ENCODE measurements at places on chromosomes 3 and 15. TPM values are rescaled to one million over a fixed set of nuclear protein-coding genes. Genes with fewer than 3 reads are reported as not detected.

MORC1 gene
- total RNA-seq = not detected

SCAANT1 gene
- total RNA-seq = not detected

IGF1R gene
- total RNA-seq = 43.7 TPM

PLIN1 gene
- 0.41 TPM for total RNA-seq

DNA sequence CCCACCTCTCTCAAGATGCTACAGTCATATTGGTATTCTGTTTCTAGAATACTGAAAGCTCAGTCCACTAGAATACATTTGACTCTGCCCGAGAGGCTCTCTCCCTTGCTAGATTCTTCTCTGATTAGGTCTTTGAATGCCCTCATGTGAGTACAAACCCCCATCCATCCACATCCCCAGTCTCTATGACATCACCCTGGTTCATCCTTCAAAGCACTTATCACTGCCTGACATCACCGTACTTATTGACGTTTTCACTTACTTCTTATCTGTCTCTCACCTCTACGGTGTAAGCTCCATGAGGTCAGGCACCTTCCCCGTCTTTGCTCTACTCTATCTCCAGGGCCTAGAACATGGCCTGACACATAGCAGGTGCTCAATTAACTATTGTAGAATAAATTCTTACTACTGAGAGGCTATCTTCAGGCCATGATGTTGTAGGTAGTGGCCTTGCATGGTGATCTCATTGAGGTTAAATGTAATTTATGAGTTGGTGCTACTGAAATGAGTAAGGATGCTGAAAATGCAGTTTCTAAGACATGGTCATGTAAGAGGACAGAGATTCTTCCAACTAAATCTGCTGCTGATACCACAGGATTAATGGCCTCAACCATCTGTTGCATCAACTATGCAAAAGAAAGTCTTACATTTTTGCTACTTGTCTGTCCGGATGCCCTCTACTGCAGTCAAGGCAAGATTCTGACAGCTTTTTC lies 26.8 kb downstream of the EOGT start:
- peak overlapping the region; percentile 48 for H3K27ac ChIP-seq
- H3K27me3 ChIP-seq = no peaks in the 10 kb centered on the region
- H3K36me3 ChIP-seq = peaks cover 37% of the 10 kb centered on the region
- H3K4me1 ChIP-seq = peaks cover 14% of the 10 kb centered on the region

DNA sequence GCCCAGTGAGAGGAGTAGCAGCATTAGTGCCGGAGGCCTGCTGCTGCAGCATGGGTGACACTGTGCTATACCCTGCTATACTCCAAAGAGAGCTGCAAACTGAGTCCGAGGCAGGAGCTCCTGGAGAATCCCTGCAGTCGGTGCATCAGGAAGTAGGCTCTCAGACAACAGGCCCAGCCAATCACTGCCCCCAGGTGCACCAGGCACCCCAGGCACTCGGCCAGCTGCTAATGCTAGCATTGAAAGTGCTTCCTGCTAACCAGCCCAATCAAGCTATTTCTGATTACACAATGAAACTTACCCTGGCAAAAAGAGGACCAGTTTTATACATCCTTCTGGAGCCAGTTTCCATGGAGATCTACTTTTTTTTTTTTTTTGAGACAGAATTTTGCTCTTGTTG lies 45.6 kb upstream of the IREB2 start:
- H3K27me3 ChIP-seq = peaks cover 3% of the 10 kb centered on the region
- no peak overlapping the region for H3K4me3 ChIP-seq
- no peaks in the 10 kb centered on the region for H3K4me1 ChIP-seq

DNA sequence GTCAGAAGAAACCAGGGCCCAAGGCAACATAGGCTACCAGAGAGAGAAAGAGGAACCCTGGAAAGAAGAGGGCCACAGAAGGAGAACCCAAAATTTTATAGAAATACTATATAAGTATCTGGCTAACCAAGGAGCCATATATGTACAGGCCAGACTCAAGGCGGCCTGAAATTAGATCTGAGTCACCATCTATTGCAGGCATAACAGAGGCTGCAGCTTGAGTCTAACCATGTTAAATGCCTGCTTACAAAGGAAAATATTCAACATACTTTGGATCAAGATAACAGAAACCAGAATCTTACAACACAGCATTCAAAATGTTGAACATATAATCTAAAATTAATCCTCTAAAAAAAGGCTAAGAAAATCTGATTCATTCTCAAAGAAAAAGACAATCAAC lies 23.1 kb downstream of the IGSF11 start:
- peaks cover 8% of the 10 kb centered on the region for H3K4me1 ChIP-seq
- H3K4me3 ChIP-seq = no peak overlapping the region
- H3K27me3 ChIP-seq = peaks cover 3% of the 10 kb centered on the region
- peaks cover 2% of the 10 kb centered on the region for H3K36me3 ChIP-seq

- no peak for DNase-seq
- H3K27me3 ChIP-seq = peaks cover 2% of the 10 kb centered on the region
- no peaks in the 10 kb centered on the region for H3K36me3 ChIP-seq
- H3K27ac ChIP-seq = no peak overlapping the region
These were observed 196.3 kb downstream of the OCA2 start for GRCh38 chr15:27902680-27903385.

Measured in activated CD4-positive, alpha-beta T cell treated with anti-CD3 and anti-CD28 coated beads for 36 hours (primary cell).